Cardiac septum (tissue), 1 donor: ENCODE measurements at places on chromosomes 7 and 10.
A peak's percentile ranks its signal among the peaks of the same experiment; 100 is the strongest.

DNA sequence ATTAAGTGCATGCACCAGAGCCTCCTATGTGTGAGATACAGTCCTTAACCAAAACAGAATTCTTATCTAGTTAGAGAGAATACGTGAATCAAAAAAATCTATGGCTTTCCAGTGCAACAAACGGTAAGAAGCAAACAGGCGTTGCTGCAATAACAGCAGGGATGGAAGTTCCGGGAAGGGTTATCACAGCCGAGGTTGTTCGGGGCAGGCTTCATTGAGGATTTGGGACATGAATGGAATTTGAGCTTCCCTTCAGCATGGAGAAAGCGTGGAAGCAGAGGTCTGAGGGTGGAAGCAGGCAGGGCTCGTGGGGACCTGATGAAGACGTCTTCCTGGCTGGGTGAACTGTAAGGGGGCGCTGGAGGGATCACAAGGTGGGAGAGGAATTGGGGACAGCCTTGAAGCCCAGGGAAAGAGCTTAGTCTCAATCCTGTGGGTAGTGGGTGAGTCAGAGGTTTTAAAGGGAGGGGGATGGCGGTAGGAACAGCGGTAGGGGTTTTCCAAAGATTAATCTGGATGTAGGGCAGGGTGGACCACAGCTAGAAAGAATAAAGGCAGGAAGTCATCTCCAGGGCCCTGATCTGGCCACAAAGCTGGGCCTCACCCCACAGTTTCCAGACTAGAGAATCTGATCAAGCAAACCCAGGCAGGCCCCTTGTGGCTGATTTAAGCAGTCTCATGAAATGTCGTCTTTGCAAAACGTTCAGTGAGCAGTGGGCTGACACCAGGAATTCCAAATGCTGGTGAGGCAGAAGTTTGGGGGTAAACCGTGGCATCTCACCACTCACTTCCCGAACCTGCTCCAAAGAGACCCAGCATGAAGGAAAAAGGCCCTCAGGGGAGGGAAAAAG, 65.1 kb downstream of the CALML3 start:
- DNase-seq: no peak

DNA sequence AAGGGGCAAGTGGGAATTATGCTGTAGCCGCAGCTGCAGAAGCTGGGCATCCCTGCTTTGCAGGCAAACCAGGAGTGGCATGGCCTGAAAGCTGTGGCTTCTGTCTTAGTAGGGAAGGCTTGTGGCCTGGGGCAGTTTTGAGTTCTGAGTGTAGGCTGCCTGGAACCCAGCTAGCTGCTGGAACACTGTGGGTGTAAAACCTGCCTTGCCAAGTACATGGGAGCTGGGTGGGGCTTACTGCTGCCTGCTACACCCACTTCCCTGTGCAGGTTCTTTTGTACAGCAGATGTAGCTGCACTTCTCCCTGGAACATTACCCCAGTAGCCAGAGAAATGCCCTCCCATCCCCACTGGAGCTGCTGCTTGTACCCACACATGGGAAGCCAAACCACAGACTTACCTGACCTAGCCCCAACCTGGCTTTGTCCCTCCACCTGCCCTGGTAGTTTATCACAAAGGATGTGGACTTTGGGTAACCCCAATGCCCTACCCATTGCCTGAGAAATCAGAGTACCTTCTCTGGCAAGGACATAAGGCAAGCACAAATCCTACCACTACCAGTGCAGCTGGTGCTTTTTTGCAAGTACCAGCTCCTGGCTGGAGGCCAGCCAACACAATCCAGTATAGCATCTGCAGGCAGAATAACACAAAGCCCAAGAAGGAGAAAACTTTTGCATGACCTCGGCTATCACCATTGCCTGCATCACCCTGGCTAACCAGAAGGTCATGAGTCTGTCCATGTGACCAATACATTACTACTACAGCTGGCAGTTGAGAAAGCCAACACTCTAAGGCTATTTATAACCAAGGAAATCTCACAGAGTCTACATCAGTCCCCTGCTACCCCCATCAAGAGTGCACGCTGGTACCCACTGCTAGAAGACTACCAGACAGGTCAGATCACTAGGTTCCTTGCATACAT, 26.5 kb upstream of the PPP1R3A start:
- no peak for DNase-seq

DNA sequence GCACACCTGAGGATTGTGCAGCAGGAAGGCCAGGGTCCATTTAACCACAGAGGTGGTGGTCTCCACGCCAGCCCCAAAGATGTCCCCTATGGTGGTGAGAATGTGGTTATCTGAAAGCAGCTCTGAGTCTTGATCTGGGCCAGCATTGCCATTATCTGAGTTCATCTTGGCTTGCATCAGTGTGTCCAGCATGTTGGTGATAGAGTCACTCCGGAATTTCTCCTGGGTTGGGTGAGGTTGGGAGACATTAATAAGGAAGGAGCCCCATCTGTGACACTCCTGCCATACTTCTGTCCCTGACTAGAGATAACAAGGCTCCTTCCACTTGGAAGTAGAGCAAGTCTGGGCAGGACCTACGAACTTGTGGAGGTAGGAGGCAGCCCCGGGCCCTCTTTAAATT, 4.2 kb downstream of the CYP17A1 start:
- no peak for DNase-seq

DNA sequence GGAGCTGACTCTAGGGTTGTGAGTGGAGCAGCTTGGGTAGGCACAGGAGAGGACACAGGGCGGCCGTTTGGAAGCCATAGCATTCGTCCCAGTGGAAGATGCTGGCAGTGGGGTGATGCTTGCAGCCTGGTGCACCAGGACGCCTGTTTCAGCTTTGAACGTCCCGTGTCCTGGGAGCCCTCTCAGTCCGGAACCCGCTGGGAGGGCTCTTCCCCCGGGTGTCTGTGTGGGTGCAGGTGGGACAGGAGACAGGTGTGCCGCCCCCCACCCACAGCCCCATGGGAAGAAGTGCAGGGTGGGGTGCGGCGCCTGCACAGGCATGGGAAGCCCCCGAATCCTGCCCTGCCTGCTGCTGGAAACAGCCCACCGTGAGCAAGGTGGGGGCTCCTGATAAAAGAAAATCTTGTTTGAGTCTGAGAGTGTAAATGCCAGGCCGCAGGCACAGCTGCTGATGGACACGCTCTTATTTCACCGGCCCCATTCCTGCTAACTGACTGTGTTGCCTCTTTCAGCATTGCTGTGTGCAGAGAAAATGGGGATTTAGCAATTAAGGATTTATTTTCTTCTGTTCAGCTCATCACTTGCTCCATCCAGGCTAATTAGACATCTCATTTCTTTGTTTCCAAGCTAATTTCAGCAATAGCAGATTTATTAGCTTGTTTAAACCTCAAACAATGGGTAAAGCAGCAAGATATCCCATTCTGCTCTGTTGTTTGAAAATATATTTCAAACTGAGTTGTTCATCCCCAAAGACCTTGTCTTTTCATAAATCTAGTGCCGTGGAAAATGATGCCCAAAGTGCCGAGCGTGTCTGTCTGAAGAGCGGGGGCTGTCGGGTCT, 54.9 kb upstream of the DPYSL4 start:
- no peak for DNase-seq

DNA sequence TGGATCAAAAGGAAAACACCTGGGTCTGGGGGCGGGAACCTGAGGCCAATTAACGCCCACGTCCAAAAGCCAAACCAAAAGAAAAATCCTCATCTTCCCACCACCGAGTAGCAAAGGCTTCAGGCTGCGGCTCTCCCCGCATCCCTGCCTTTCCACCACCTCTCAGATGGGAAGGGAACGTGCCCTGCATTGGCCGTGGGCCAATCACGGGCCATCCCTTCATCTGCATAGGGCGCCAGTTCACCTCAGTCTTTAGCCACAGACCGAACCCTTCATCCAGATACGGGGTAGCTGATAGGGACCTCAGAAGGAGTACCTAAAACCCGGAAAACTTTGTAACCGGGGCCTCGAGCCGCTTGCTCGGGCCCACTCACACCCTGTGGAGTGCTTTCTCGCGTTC, 626 bp downstream of the PRPF18 start:
- no peak for DNase-seq

DNA sequence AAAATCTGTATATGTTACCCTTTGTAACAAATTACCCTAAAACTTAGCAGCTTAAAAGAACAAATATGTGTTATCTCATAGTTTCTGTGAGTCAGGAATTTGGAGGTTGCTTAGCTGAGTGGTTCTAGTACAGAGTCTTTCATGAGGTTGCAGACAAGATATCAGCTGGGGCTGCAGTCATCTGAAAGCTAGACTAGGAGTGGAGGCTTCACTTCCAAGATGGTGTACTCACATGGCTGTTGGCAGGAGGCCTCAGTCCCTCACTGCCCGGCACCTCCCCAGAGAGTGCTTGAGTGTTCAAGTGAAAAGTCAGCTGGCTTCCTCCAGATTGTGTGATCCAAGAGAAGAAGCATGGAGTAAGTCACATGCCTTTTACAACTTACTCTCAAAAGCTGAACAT, 16.9 kb upstream of the GGCT start:
- no peak for DNase-seq

- DNase-seq: no peak
These were observed 44.4 kb downstream of the MYPN start for GRCh38 chr10:68153473-68154210.

DNA sequence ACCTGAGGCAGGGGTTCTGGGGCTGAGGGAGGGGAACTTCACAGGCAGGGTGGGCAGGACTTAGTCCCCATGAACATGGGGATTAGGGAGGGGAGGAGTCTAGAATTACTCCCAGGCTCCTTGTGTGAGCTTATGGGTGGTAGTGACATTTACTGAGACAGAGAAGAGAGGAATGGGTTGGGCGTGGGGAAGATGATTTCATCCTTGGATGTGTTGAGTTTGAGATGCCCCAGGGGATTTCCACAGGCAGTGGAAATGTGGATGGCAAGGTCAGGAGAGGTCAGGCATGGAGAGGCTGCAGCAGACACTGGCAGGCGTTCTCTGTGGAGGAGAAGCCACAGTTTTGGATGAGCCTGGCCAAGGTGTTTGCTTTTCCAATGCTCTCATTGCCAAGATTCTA, 26.4 kb upstream of the GSDME start:
- DNase-seq: no peak

GRCh38 chr10:48390558-48390871, 84.0 kb downstream of the MAPK8 start:
- no peak for DNase-seq

- DNase-seq: no peak
These were observed 98.5 kb downstream of the PHTF2 start for GRCh38 chr7:77897004-77897547.

DNA sequence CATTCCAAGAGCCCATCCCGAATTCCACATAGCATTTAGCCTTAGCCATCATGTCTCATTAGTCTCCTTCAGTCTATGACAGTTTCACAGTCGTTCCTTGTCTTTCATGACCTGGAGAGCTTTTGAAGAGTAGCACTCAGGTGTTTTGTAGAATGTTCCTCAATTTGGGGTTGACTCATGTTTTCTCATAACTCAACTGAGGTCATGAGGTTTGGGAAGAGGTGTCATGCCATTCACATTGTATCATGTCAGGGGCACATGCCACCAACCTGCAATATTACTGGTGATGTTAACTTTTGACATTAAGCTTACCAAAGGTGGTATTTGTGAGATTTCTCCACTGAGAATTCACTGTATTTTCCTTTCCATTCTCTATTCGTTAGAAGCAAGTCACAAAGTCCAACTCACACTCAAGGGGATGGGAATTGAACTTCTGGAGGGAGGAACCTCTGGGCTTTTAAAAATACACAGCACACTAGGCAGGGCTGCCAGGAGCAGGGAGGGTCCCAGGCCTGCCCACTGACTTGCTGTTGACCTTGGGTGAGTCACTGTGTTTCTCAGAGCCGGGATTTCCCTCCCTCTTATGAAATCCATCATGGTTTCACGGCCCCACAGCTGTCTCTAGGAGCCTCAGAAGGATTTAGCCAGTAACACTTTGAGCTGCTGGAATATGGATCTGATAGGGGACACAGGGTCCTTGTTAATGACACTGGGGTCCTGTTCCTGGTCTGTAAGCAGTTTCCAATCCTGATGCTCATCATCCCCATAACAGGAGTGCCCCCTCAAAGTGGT, 74.4 kb upstream of the TCF7L2 start:
- no peak for DNase-seq

DNA sequence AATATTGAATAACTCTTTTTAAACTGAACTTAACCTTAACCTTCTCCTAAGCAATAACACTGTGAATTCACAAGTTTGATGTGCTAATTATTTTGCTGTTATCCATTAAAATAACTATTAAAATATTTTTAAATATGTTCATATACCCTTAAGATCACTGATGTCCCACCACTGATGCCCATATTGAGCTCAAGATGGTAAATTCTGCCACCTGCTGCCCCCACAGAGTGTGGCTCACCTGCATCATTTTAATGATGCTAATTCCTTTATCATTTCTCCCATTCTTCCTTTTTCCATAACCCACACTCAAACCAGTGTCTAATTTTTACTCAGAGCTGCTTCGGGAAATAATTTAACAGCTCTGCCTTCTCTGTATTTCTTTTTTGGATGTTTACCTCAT, 82.3 kb upstream of the ARID5B start:
- DNase-seq: no peak

DNA sequence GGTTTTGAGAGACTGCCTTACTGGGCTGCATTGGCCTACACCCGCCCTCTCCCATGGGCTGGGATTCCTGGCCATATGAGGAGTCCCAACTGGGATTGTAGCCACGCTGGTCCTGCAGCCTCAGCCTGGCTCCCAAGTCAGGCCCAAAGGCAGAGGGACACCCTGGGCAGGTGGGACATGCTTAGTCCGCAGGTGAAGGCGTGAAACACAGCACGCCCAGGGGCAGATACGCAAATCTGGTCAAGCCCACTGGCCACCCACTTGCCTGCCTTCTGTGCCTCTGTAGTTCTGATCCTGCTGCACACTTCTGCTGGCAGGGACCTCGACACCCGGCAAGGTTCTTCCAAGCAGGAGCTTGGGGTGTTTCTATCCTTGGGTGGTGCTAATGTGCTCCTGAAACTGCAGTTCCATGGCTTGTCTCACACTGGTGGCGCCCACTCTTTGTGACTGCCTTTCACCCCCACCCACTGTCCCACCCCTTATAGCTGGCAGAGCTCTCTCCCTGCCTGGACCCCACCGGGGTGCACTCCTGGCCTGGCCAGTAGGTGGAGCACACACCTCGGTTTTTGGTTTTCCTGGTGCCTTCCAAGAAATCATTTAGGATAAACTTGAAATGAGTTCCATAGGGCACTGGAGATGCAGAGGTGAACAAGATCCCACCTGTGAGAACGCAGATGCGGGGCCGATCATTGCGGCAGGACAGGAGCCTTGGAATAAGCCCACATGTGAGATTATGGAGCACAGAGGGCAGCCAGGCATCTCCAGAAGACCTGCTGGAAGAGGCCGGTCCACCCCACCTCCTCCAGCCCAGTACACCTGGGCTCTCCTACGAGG, 47.9 kb downstream of the MKI67 start:
- DNase-seq: no peak

GRCh38 chr7:26515314-26515842, 223.7 kb downstream of the SNX10 start:
- no peak for DNase-seq

- no peak for DNase-seq
These were observed 428.4 kb downstream of the GFRA1 start for GRCh38 chr10:115844591-115844990.

- peak; percentile 91 for DNase-seq
These were observed at the start of gene TMUB1 for GRCh38 chr7:151083071-151083823. TSS of gene TMUB1 (minus strand) at chr7:151083493. CDS start at chr7:151082563, 930 bp downstream.

- no peak for DNase-seq
These were observed 222.0 kb downstream of the TWIST1 start for GRCh38 chr7:18895456-18895855.
